A549 treated with CORT108297 at 1 μM for 4 hours (cell line): ENCODE measurements at places on chromosomes 3 and 15. TPM values are rescaled to one million over a fixed set of nuclear protein-coding genes. Genes with fewer than 3 reads are reported as not detected.

The DGKG gene
- total RNA-seq, result 7.7 to 12.5 TPM (median 8.6 TPM) in 5 replicates

The CADM2 gene
- 0.07 to 0.46 TPM (median 0.30 TPM) in 4 of 5 replicates, not detected in the other for total RNA-seq

The PDCD10 gene
- total RNA-seq, result 51.2 to 69.2 TPM (median 55.9 TPM) in 5 replicates

The MAP6D1 gene
- 4.4 to 7.4 TPM (median 6.9 TPM) in 5 replicates for total RNA-seq

The STT3B gene
- total RNA-seq, result 63.0 to 99.8 TPM (median 74.2 TPM) in 5 replicates

The GPR62 gene
- not detected in 5 replicates for total RNA-seq

The SH2D7 gene
- total RNA-seq, result not detected in 5 replicates

The SLC12A1 gene
- total RNA-seq, result not detected in 5 replicates

The DPPA4 gene
- total RNA-seq, result not detected in 5 replicates

The SLC9A9 gene
- total RNA-seq, result 0.18 to 0.29 TPM (median 0.25 TPM) in 5 replicates

The GOLGA8G gene
- total RNA-seq, result not detected in 5 replicates

The KNG1 gene
- total RNA-seq, result 0.07 TPM in 1 of 5 replicates, not detected in the others

The EPHA3 gene
- total RNA-seq, result not detected in 5 replicates

The ROPN1 gene
- total RNA-seq, result not detected in 5 replicates
